ENCODE measurements at places on chromosomes 7 and 10.

DNA sequence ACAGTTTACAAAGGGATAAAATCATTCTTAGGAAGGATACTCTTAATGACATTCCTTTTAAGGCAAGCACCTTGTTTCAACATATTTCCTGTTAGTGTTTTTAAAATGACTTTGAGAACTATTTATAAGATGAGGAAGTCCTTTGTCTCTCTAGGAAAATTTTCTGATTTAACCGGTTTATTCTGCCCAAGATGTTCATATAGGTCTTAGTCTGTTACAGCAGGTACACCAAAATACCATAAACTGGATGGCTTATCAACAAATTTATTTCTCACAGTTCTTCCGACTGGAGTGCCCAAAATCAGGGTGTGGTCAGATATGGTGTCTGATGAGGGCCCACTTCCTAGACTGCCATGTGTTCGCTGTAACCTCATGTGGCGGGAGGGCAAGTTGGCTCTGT lies 77.9 kb downstream of the GSAP start:
- no peak for DNase-seq

- no peak for DNase-seq
Measured at GRCh38 chr7:133165529-133165928, 83.6 kb upstream of the CHCHD3 start.

GRCh38 chr7:44724276-44724675 lies 24.4 kb upstream of the ZMIZ2 start:
- no peak for DNase-seq

DNA sequence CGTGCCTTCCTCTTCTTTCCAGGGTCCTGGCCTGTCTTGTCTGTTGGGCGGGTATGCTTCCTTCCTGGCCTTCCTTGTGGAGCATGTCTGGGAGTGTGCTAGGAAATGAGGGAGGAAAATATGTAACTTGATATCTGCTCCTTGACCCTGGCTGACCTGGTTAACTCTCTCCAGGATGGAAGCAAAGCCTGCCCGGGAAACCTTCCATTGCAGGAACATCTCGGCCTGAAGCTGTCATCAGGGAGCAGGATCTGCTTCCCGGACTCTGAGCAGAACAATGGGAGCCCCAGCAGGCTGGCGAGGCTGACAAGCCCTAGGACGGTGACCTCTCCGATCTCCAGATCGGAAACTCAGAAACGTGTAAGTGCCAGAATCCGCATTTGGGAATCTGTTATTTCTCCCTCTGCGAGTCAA lies 340.3 kb downstream of the FRMD4A start:
- no peak for DNase-seq

DNA sequence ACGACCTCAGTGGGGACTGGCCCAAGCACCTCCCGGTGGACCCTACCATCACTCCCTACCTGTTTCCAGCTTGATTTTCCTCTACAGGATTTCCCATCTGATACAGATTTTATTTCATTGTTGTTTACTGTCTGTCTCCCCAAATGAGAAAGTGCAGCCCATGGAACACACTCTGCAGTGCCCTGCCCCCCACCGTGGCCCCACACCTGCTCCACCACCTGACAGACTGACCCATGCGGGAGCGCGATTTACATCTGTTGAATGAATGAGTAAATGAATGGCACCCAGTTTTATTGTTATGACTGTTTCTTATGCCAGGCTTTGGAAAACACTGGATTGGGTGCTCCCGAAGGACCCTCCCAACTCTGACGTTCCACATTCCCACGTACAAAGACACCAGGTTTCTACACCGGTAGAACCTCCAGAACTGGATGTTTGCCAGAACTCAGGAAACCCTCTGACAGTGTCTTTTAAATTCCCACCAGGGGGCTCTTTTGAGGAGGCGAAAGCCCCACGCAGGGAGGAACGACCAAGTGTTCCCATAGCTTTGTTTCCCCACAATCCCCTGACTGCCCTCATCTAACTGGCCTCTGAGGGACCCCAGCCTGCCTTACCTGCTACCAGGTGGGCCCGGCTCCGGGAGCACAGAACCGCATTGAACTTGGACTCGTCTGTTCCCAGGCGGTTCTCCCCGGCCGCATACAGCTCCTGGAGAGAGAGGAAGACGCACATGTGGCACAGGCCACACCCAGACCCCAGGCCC lies 29.0 kb downstream of the PLAC9 start:
- no peak for DNase-seq

DNA sequence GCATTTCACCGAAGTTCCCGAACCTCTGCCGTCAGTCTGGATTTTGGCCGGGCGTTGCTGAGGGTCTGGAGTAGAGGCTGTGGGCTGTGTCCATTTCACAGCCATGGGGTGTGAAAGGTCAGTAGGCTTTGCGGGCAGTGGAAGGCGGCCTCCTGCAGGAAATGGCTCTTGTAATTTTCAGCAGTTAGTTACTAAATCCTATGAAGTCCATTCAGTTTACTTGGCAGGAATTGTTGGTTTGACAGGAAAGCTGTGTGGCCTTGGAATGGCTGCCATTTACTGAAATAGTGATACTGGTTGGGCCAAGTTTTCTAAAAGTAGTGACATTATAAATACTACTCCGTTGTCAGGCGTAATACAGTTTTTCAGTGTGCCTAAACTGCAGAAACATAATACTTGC lies 303.7 kb downstream of the CCDC3 start:
- no peak for DNase-seq

- no peak for DNase-seq
Measured at GRCh38 chr7:112423987-112424386, 26.3 kb upstream of the IFRD1 start.

DNA sequence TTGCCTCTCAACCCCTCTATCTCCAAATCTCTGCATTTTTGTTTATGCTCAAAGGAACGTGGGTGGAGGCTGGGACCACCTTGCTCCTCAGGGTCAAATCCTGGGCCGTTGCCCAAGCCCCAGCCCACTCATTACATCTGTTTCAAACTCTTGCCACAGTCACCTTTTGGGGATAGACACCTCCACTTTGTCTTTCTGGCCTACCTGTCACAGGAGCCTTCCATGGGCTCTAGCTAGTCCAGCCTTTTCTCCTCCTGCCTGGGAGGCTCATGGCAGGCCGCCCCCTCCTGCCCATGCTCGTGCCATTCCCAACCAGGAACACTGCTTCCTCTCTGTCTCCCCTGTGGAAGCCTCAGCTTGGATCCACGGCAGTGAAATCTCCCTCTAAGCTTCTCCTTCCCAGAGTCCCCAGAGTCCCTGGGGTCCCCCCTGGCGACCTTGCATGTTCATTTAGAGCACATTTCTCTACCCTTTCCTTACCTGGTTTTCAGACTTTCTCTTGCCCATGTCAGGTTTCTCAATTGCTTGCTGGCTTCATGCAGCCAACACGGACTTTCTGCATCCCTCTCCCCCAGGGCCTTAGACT lies 2.5 kb upstream of the ADAMTS14 start:
- no peak for DNase-seq

DNA sequence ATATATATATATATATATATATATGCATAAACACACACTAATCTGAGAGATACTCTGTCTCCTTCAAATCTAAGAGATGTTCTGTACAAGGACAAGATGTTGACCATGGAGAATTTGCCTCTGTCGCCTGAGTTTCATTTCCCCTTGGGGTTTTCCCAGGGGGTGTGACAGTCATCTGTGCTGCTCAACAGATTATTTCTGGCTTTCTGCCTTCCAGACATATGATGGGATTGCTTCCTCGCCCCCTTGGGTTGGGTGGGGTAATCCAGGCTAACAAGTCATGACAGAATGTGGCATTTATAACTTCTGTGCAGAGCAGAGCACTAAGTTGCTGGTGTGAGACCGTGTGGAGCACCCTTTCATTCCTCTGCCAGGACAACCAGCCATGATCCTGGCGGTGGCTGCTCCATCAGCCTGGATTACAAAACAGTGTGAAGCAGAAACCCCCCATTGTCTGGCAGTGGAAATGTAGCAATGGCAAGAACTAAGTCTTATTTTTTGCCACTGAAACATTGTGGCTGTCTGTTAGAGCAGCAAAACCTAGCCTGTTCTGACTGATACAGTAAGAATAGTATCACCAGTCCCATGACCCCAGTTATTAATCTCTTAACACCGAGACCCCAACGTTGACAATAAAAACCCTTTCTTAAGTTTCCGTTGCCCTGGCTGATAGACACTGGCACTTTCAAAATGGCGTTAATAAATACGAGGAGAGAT lies 13.7 kb upstream of the USP6NL start:
- no peak for DNase-seq

Data from stimulated activated CD8-positive, alpha-beta memory T cell treated with anti-CD3 and anti-CD28 coated beads, Interleukin-4, amount 100 ng/mL, for 1 hour (primary cell).